DMS53 (cell line): ENCODE measurements at places on chromosomes 2 and 18.
A peak's percentile ranks its signal among the peaks of the same experiment; 100 is the strongest.

- no peak for DNase-seq
Observed at GRCh38 chr2:218885981-218886947, 5.6 kb downstream of the WNT10A start.

DNA sequence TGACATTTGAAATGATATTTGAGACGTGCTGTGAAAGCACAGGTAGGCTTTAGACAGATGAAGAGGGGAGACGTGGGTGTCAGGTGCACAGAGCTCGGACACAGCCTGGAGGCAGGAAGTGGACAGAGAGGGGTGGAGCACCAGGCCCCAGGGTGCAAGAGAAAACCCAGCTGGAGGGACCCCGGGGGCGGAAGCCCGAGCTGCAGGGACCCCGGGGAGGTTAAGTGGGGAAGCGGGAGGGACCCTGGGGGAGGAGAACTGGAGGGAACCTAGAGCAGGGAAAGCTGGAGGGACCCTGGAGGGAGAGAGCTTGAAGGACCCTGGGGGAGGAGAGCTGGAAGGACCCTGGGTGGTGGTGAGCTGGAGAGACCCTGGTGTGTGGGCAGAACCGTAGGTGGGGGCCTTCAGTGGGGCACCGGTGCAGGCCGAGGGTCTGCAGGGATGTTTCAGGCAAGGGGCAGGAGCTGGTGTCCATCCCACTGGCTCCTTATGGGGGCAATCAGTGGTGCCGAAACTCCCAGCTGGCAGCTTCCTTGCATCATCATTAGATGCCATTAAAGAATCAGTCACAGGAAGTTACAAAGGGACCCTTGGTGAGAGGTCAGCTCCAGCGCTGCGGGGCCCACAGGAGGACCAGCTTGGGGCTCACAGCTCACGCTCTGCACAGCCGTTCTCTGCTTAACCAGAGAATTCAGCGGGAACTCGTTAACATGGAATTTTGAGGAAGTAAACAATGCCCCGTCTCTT, 246.6 kb downstream of the EIPR1 start:
- DNase-seq = no peak

- peak; percentile 57 for DNase-seq
Observed at GRCh38 chr18:51350081-51350480, 152.6 kb upstream of the MEX3C start.

DNA sequence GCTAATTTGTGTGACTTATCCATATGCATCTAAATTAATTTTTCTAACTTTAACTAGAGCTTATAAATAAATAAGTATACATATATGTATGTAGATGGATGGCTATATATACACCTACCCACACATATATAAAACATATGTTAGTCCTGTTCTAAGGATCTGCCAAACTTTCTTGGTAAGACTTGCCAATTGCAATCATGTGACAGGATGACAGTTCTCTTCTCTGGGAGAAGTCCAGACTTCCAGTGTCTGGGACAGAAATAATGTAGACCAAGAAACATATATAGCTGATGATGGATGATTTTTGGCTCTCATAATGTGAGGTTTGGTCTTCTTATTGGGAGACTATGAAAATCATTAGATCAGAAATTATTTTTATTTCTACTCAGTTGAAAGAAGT, 30.6 kb upstream of the NR4A2 start:
- DNase-seq = no peak

DNA sequence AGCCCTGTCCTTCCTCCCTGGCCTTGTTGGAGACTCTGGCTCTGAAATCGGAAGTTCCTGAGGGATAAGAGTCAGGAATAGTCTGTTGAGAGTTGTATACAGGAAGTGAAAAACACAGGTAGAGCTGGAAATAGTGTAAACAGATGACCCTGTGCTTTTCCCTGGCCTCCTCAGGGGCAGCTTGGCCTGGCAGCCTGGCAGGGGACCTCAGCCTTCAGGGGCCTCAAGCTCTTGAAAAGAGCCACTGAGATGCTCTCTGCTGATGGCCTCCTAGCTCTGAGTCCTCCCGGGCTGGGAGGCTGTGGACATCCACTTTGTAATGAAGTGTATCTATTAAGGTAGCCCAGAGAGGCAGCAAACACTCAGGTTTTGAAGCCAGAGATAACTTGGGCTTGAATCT, 79.3 kb downstream of the DDX1 start:
- DNase-seq = peak; percentile 8

DNA sequence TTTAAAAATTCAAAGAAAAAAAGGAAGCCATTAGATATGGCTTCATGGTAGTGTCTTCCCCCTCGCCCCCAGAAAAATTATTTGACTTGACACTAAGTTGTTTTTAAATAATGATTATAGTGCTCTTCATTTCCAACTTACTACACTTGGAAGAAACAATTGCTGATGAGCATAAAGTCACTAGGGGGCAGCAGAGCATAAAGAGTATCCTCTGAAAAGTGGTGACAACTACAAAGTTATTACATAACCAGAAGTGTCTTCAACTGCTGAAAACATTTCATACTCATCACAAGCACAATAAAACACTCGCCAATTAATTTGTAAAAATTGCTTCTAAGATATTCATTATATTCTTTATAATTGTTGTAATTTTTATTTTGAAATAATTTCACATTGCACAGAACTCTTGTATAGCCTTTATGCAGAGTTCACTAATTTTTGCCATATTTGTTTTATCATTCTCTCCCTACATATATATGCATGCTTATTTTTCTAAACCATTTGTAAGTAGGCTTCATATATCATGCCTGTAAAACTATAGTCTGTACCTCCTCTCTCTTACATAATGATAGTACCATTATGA, 54.9 kb downstream of the EXOC6B start:
- peak; percentile 85 for DNase-seq

DNA sequence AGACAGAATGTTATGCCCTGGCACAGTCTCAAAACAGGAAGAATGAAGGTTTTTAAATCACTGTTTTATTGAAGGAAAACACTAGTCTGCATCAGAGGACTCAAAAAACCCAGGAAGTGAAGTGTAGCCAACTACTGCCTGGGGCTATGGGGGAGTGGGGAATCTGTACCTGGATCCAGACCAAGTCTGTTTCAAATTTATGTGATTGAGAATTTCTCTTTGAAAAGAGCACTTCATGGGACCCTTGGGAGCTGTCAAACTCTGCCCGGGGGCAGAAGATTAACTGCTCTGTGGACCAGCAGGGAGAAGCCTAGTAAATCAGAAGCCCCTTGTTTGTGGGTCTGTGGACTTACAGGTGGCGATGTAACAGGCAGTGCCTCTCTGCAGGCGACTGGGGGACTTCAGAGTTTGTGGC, 45.3 kb upstream of the TANC1 start:
- DNase-seq = no peak

GRCh38 chr2:86039178-86039962, 66.3 kb downstream of the POLR1A start:
- no peak for DNase-seq

DNA sequence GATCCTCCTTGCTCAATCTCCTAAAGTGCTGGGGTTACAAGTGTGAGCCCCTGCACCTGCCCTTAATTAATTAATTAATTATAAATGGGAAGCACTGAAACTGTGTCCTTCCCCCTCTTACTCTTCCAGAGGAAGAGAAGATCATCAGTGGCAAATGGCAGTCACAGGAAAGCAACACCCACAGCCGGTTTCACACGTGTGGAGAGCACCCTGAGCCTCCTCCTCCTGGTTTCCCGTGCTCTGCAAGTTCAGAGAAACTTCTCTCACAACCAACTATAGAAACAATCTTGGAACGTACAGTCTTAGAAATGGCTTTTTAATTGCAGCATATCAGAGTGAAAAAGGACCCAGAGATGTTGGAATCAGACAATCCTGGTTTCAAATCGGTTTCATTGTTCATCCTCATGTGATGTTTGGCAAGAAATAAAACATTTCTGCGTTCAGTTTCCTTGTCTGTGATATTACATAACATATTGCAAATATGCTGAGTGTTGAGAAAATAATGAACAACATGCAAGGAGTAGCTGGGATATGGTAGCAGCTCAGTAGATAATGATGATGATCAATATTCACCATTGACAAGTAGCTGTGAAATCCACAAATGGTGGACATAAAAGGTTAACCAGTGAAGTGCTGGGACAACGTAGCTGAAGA, 141.0 kb upstream of the KCTD1 start:
- DNase-seq = no peak

DNA sequence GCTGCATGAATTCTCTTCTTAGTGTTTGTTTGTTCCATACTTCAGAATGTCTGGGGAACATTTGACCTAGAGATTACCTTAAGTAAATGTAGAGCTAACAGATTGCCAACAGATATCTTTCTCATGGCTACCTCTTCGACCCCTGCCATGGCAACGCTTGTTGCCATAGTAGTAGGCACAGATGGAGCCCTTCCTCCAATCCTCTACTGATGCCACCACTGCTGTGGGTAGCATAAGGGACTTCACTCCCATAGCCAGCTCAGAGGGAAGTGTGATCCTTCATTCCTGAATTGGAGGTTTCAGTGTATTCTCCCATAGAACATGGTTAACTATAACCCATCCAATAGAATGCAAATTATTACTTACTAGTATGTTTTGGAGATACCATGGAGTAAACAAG, 543.6 kb upstream of the NRP2 start:
- no peak for DNase-seq

- DNase-seq = peak; percentile 64
Observed at GRCh38 chr2:8682719-8683667, 1.1 kb downstream of the ID2 start.

DNA sequence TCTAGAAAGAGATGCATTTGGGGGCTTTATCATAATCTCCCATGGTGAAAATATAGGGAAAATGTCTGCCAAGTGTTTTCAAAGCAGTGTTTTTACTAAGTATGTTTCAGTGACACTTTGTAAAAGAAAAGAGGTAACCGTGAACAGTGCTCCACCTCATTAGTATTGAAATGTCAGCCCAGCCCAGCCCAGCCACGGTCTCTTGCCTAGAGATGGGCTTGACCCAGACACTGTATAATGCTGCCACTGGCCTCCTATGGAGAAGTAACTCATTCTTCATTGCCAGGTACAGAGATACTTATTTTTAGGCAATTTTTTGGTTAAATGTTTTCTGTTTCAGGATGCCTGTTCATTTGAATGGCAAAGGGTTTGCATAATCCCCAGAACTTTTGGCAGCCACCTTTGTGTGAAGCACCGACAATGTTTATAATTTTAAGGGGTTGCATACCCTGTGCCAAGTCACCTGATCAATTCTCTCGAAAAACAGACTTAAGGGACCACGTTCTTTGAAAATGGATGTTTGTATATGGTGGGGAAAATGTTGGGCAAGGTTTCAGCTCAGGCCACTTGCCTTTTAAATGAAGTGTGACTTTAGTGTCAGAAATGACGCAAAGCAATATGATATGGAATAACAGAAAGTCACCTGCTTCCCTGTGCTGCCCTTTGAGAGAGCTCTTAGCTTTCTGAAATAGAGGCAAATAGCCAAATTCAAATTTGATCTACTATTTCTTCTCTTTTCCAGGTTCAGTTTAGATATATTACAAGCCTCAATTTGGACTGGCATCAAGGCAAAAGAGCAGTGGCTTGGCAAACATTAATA, 314.5 kb upstream of the RGPD4 start:
- DNase-seq = peak; percentile 97

- no peak for DNase-seq
Observed at GRCh38 chr2:24016376-24016761, 6.5 kb downstream of the MFSD2B start.

DNA sequence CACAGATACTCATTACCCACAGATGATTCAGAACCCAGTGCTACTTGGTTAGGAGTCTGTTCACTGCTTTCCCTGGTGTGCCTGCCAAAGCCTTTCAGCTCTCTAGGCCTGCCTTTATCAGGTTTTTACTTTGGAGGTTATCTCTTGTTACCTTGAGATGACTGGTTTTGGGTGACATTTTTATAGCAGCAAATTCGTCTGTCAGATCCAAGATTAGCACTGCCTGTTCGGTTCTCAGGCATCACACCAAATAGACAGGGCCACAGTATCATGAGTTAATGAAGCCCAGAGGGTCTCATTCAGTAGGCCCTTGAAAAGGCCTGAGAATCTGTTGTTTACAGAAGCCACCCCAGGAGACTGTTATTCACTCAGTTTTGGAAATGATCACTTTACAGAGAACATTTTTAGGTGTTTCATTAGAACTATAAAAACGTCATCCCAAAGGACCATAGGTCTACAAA, 121.2 kb downstream of the OSBPL6 start:
- DNase-seq = no peak

- no peak for DNase-seq
Observed at GRCh38 chr2:55992455-55992854, 68.9 kb upstream of the EFEMP1 start.

GRCh38 chr2:142825861-142826260, 51.6 kb upstream of the KYNU start:
- DNase-seq = no peak

GRCh38 chr18:50715919-50716318, 103.9 kb downstream of the MRO start:
- no peak for DNase-seq

- no peak for DNase-seq
Observed at GRCh38 chr2:73516033-73516432, 126.2 kb downstream of the NAT8 start.

- no peak for DNase-seq
Observed at GRCh38 chr2:58803192-58803591, 562.1 kb upstream of the FANCL start.

- DNase-seq = no peak
Observed at GRCh38 chr2:213224366-213224765, 59.9 kb upstream of the SPAG16 start.

DNA sequence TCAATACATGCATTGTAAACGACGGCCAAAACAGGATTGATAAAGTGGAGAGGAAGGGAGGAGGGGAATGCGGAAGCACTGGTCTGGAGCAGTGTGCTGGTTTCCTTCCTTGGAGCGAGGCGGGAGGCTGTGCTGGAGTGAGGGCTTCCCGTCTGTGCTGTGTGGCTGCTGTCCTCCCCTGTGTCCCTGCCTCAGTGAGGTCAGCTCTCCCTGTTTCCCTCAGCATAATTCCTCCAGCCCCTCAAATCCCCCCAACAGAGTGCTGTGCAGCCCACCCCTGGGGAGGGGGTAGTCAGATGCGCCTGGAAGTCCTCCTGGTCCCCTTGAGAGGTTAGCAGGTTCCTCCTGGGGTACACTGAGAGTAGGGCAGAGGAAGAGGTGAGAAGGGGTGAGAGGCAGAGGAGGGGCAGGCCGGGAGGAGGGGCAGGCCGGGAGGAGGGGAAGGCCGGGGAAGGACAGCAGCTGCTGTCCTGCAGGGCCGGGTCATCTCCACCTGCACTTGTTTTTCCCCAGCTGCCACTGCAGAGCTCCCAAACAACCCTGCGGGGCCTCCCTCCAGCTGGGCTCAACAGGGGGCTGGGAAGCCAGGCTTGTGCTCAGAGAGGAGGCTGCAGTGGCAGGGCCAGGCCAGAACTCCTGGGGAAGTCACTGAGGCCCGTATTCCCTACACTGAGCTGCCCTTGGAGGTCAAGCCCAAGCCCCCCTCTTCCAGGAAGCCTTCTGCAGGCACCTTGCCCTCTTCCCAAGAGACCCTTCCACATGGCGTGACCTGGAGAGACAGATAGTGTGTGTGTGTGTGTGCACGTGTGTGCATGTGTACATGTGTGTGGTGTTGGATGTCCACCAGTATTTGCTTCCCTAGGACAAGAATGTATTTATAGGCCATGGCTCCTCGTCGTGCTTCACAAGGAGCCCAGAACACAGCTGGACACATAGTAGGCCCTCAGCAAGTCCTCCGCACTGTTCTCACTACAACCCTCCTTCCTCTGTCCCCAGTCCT, 13.2 kb upstream of the ATP6V1B1 start:
- peak; percentile 88 for DNase-seq
